ENCODE measurements at places on chromosomes 16 and 17.

GRCh38 chr16:88920618-88921590 is 54.4 kb upstream of the PABPN1L start:
- peak; percentile 14 for DNase-seq

DNA sequence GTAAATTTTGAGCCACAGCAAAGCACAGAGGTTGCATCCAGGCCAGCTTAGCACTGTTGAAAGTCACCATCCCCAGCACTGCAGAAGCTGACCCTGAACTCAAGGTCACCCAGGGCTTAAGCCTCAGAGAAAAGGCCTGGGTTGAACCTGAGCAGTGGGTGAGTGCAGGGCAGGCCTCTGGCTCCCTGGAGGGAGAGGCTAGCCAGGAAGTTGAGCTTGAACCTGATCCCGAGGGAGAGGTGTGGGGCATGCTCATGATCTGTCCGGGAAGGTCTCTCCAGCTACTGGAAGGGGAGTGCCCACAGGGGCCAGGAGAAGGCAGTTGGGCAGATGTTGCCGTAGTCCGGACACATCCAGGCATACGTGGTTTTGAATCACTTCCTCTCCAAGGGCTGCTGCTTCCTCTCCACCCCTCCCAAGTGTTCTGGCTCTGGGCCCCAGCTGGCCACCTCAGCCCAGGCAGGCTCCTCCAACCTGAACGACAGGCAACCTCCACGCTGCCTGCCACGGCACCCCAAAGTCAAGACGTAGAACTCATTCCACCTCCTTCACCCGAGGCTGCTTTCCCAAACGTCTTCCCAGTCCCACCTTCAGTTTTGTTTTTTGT is 18.4 kb downstream of the CARHSP1 start:
- DNase-seq, result no peak

GRCh38 chr17:49575679-49576087 is at the start of gene NXPH3:
TSS of gene NXPH3 (plus strand) at chr17:49575871. CDS start at chr17:49576220, 349 bp downstream.
- peak; percentile 55 for DNase-seq

GRCh38 chr17:58308173-58308984 is 20.2 kb downstream of the TSPOAP1 start:
- no peak for DNase-seq

DNA sequence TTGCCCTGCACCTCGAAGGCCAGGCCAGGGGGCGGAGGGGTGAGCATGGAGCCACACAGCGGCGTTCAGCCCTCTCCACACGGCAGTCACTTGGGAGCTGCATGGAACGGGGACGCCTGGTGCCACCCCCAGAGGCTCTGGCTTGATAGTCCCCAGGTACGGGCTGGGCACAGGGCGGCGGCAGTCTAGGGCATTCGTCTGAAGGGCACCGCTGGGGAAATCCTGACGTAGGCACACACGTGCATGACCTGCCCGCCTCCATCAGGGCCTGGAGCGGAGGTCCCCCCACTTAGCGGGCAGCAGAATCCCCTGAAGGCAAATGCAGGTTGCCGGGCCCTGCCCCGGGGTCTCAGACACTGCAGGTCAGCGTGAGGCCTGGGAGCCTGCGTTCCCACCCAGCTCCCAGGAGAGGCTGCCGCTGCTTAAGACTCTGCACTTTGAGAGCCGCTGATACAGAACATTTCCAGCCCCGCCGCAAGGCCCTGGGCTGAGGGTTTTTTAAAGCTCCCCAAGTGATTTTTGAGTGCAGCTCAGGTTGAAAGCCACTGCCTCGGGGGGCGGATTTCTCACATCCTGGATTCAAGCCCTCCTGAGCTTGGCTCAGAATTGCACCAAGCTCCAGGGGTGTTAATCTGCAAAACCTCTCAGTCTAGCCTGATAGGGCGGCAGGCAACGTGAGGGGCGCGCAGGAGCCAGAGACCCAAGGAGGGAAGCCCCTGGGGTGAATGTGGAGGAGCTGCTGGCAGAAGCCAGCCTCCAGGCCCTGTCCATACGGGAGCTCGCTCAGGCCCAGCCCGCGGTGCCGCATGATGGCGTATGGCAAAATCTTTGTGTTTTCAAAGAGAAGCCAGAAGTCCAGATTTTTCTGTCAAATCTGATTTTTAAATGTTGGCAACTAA is 182.3 kb upstream of the GSE1 start:
- DNase-seq, result no peak

GRCh38 chr17:2874189-2874686 is 78.0 kb downstream of the RAP1GAP2 start:
- no peak for DNase-seq

GRCh38 chr16:57642160-57643135 is 14.0 kb downstream of the ADGRG1 start:
- no peak for DNase-seq

DNA sequence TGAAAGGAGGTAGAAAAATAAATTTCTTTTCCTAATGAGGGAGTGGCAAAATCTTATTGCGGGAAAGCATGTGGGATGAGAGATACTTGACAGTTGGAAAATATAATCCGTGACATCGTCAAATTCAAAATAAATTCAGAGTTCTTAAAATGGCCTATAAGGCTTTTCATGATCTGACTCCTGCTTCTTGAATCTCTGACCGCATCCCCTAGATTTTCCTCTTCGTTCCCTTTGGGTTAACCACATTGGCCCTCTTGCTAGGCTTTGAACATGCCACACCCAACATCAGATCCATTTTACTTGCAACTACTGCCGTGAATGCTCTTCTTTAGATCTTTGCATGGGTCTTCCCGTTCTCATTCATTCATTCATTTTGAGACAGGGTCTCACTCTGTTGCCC is 50.1 kb downstream of the NF1 start:
- no peak for DNase-seq

Data from activated CD4-positive, alpha-beta T cell treated with anti-CD3 and anti-CD28 coated beads for 4 hours (primary cell).